ENCODE measurements at places on chromosomes 5 and 9.

DNA sequence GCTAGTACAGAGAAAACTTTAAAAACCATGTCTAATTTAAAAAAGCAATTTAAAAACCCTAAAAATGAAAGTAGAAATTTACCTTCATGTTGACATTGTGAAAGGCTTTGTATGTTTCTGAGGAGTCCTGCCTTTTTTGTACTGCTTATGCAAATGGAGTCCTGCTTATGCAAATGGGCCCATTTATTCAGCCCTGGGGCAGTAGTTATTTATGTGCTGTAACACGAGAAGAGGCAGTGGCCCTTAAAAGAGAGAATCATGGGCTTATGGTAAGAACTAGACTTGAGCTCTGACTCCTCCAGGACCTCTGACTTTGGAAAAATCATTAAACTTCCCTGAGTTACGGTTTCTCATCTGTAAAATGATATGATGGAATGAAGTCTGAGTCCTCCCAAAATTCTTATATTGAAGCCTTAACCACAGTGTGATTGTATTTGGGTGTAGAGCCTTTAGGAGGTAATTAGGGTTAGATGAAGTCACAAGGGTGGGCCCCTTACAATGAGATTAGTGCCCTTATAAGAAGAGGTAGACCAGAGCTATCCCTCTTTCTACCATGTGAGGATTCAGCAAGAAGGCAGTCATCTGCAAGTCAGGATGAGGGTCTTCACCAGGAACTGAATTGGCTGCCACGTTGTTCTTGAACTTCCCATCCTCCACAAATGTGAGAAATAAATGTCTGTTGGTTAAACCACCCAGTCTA, 447.8 kb upstream of the CD180 start:
- peak; percentile 16 for DNase-seq

DNA sequence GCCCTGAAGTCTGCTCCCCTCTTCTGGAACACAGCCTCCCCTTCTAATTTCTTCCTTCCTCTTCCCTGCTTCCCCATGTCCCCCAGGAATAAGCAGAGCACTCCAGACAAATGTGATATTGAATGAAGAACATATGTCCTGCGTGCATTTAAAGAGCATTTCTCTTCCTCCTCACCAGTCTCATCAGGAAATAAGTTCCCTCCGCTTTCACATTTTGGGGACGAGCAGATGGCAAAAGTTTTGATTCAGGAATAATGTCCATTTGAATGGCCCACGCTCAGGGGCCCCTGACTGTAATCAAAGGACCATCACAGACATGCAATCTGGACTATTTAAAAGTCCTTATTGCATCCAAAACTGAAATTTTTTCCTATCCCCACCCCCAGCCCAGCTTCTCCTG, 316.1 kb downstream of the CDK5RAP2 start:
- DNase-seq = no peak

GRCh38 chr9:15231788-15232635, 75.0 kb downstream of the TTC39B start:
- DNase-seq = peak; percentile 37

DNA sequence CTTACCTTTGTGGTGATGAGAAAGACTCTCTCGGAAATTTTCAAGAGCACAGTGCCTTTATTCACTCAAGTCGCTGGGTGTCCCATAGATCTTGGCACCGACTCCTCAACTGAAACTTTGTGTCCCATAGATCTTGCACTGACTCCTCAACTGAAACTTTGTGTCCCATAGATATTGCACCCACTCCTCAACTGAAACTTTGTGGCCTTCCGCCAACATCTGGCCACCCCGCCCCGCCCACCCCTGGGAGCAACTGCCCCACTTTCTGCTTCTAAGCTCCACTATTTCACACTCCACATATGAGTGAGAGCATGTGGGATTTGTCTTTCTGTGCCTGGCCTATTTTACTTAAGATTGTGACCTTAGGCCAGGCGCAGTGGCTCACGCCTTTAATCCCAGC, 12.7 kb upstream of the EGFL7 start:
- no peak for DNase-seq

GRCh38 chr9:23088932-23089364, 642.3 kb downstream of the DMRTA1 start:
- DNase-seq = no peak

All from EH (cell line).